ENCODE measurements at places on chromosomes 13 and 19. TPM values are rescaled to one million over a fixed set of nuclear protein-coding genes. Genes with fewer than 3 reads are reported as not detected.

PEX11G gene
- total RNA-seq: 3.4 TPM

IGFL2 gene
- total RNA-seq: not detected

MATK gene
- total RNA-seq: not detected

RASAL3 gene
- total RNA-seq: not detected

MUC16 gene
- total RNA-seq: not detected

KLC3 gene
- total RNA-seq: not detected

PCSK4 gene
- 10.4 TPM for total RNA-seq

GARIN5A gene
- 1.1 TPM for total RNA-seq

LSR gene
- total RNA-seq: 3.5 TPM

MAMSTR gene
- 2.6 TPM for total RNA-seq

KLK15 gene
- not detected for total RNA-seq

ZNF625 gene
- 29.0 TPM for total RNA-seq
